ENCODE measurements at places on chromosomes 7 and 10.

GRCh38 chr7:157558061-157558460 is 221.3 kb downstream of the DNAJB6 start:
- DNase-seq = no peak

DNA sequence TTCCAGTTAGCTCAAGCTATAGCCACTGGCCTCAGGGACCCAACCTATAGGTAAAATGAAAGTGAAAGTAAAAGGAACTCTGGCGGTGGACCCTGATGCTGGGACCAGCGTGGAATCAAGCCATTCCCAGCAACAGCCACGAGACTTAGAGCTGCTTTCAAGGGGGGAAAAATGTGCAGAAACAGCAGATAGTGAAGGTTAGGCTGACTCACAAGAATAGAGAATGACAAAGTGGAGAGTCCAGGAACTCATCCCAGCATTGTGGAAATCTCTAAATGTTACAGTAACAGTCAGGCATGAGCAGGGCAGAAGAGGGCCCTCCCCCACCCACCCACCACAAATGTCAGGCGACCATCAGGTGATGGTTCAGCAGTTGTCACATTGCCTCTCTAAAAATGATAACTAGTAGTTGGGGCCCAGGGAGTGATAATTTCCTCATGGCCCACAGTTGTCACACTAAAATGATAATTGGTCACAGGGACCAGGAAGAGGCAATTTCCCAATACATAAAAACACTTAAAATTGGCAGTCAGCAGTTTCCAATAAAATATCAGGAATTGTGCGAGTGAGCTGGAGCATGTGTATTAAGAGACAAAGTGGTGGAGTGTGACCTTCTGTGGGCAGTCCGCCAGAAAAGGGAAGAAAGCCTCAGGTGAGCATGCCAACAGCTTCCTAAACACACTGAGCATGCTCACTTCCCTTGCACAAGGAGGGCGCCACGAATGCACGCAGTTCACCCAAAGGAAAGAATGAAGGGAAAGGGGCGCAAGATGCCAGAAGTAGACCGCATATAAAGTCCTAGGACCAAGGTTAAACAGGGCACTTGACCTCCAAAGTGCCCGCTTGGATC is 129.8 kb upstream of the PPP1R3A start:
- DNase-seq = no peak

GRCh38 chr7:22995011-22995410 is 18.9 kb downstream of the HYCC1 start:
- DNase-seq = no peak

DNA sequence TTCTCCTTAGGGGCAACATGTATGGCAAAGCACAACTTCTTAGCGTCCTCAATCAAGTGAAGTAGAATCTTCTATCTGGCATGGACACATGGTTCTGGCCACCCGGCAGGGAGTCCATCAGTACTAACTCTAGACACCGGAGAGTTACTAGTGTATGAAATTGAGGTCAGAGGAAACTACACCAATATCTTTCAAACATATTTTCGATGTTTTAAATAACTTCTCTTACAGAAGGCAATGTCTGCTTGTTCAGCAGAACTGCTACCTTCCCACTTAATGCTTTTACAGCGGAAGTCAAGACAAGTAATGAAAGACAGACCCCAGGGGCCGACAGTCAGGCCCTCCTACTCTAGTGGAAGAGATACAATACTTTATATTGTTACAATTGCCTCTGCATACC is 89.9 kb downstream of the RNF216 start:
- no peak for DNase-seq

DNA sequence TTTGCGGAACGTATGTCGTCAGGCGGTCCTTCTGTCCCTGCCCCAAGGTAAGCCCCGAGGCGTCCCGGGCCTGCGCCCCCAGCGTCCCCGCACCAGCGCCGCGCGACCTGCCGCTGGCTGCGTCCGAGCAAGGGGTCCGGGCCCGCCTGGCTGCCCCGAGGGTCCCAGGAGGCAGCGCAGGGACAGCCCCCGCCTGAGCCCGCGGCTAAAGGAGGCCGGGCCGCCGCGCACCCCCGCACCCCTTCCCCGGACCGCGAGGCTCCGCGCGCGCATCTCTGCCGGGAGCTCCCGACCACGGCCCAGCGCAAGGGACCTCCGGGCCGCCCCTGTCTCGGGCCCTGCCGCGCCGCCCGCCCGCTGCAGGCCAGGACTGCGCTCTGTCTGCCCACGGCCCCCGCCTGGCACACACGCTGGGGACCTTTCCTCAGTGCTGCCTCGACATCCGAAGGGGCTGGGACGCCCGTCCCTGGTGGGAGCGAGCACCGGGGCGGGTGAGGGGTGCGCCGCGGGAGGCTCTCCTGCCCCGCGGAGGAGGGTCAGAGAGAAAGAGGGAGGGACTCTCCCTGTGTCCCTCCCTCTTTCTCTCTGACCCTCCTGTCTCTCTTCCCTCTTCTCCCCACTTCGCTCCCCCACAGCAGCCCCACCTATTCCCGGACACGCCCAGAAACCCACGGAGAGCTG is 25.0 kb downstream of the SHH start:
- DNase-seq = no peak

DNA sequence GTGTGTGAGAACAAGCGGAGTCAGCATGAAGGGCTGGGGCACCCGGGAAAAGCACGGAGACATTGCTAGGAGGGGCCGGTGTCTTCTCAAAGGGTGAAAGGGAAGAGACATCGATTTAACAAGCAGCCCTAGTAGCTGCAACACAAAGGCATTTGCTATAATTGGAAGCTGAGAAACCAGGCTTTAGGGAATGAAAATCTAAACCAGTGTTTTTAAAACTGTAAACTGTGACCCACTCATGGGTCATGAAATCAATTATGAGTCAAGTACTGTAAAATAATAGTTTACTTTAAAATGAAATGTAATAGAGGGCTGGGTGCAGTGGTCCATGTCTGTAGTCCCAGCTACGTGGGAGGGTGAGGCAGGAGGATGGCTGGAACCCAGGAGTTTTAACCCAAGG is 128.7 kb upstream of the RHEB start:
- DNase-seq = no peak

- no peak for DNase-seq
Observed at GRCh38 chr7:107213193-107213788, 44.5 kb downstream of the HBP1 start.

- no peak for DNase-seq
Observed at GRCh38 chr7:46687203-46687602, 766.1 kb upstream of the IGFBP3 start.

- no peak for DNase-seq
Observed at GRCh38 chr10:38094927-38095574, 914 bp downstream of the ZNF37A start.

- no peak for DNase-seq
Observed at GRCh38 chr10:28561531-28561930, 28.6 kb downstream of the WAC start.

DNA sequence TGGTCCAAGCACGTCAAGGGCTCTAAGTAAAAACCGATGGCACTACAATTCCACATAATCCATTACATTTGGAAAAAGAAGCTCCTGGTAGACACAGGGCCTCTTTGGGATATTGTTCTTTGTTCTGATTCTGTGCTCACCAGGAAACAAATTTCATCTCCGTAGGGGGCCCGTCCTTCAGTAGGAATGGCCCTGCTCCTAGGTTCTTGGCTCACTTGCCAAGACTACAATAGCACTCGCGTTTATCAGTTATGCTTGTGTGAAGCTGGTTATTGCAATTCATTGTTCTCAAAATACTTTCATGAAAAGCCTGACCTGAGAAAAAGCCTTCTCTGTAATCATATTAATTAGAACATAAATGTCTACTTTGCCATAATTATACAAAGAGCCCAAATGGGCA is 10.3 kb upstream of the ZC3HAV1L start:
- no peak for DNase-seq

DNA sequence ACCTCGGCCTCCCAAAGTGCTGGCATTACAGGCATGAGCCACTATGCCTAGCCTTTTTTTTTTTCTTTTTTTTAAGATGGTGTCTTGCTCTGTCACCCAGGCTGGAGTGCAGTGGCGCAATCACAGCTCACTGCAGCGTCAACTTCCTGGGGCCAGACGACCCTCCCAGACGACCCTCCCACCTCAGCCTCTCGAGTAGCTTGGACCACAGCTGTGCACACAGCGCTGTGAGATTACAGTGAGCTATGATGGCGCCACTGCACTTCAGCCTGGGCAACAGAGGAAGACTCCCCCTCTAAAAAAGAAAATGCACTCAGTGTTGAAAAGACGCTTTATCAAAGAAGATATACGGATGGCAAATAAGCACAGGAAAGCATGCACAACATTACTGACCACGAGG is 16.5 kb upstream of the WIPI2 start:
- DNase-seq = no peak

- no peak for DNase-seq
Observed at GRCh38 chr10:53754596-53755250, 982.1 kb upstream of the MBL2 start.

GRCh38 chr10:76727038-76727437 is 910.6 kb downstream of the KCNMA1 start:
- no peak for DNase-seq

DNA sequence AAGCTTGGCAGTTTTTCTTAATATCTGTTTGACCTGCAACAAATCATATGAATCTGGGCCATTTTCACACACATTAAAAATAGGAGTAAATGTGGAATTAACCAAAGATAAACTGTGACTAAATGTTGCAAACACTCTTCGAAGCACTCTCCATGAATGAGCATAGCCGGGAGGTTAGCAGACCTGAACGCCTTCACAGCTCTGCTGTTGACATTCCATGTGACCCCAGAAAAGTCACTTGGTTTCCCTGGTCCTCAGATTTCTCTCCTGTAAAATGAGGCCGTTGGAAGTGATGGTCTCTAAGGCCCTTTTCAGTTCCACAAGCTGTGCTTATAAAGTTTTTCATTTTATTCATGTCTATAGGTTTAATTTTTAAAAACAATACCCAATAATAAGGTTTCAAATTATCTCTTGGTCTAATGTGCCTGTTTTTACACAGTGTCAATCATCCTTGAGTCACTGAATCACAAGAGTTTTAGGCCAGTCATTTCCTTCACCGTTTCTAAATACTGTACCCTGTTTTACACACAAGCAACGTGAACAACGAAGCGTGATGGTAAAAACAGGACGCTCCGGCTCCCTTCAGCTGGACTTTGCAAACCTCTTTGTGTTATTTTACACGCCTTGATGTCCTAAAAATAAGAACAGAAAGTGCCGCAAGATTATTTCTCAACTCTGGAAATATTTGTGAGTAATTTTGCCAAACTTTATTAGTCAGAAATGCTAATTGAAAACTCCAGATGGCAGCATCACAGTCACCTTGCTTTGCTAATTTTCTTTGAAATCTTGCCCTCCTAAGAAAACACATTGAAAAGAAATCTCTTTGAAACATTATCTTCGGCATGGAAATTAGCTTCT is 38.6 kb upstream of the MET start:
- no peak for DNase-seq

DNA sequence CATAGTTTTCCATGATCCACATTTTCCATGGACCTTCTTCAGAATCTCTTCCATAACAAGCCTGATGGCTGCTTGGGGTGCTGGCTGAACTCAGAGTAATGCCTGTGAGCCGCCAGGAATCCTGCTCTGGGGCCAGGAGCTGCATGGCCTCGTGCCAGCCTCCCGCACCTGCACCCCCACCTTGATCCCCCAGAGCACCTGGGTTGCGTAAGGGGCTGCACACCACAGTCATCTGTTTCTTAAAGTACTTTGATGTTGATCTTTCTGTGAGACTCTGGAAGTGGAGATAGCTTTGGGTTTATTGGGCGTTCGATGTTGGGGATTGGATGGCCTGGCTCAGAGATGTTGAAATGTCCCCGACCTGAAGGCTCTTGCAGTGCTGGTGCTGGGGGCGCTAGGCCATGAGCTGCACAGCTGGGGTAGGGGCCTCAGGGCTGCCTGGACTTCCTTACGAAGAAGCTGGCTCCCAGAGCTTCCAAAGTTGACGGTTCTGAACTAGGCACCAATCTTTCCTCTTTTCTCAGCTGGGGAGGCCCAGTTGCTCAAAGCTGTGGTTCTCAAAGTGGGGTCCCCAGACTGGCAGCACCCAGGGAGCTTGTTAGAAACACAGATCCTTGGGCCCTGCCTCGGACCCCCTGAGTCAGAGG is 534.0 kb downstream of the DNAJB6 start:
- DNase-seq = no peak

DNA sequence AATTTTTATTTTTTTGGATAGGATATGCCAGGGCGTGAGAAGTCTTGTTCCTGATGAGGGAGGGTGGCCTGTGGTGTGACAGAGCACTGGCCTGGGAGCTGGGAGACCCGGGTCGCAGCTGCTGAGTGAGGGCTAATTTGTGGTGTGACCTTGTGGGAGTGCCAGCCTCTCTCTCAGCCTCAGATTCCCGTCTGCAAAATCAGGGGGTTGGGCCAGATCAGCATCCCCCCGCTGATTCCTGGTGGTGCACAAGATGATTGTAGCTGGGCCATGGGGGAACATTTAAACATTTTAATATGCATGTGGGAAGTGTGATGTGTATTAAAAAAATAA is 14.9 kb downstream of the TSPAN15 start:
- no peak for DNase-seq

DNA sequence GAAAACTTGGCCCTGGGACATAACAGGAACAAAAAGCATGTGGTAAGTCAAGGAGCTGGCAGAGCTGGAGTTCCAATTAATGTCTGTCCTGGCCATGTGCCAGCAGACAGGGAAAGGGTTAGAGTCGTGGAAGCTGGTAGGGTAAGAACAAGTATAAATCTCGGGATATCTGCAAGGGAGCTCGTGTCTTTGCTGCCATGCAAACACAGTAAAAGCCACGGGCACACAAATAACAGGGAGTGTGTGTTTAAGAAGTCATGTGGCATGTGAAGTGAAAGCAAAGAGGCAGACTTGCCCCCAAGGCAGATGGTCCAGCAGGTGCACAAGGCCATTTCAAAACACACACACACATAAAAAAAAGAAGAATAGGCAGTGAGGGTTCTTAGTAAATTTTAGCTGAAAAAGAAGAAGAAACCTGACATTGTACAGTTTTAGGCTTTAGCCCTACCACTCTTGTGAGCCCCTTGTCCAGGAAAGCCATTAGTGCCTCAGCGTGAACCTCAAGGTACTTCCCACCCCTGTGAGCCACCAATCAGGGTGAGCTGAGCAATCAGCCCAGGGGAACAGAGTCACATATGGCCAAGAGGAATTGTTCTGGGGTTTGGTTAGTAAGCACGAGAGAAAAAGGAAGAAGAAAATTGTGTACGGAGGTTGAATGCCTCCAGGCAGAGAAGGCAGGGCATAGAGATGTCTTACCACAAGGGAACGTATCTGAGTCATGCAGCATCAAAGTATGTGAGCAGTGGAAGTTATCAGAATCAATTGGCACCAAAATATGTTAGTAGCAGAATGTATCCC is 32.8 kb upstream of the ARHGAP12 start:
- no peak for DNase-seq

DNA sequence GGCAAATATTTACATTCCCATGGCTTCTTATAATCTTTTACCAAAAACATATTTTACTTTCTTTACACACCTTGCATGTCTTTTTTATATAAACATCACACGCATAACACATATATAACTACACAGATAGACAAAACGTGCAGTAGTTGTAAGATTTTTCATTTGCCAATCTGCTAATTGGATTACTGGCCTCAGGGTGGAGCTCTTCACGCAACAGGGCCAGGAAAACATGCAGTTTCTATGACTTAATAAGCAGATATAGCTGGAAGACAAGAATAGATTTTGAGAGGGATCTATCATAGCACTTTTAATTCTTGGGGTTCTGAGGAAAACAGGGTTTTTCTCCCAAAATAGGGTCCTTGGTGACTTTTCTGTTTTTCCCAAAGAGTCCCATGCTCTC is 12.7 kb downstream of the ACADSB start:
- DNase-seq = no peak
